Frontal cortex (tissue), 4 donors: ENCODE measurements at places on chromosomes 2 and 18. TPM values are rescaled to one million over a fixed set of nuclear protein-coding genes. Genes with fewer than 3 reads are reported as not detected.

OTOS gene
- 0.41 TPM for total RNA-seq

SLC38A11 gene
- 2.4 TPM for total RNA-seq

EVX2 gene
- not detected for total RNA-seq

INHBB gene
- 3.3 TPM for total RNA-seq

LAMA1 gene
- 12.2 TPM for total RNA-seq

OTX1 gene
- total RNA-seq: 0.82 TPM

CPO gene
- total RNA-seq: not detected

ZNF385B gene
- 7.7 TPM for total RNA-seq

GRCh38 chr2:118224895-118225311 is 136.6 kb downstream of the INSIG2 start:
- no peak for DNase-seq

DNA sequence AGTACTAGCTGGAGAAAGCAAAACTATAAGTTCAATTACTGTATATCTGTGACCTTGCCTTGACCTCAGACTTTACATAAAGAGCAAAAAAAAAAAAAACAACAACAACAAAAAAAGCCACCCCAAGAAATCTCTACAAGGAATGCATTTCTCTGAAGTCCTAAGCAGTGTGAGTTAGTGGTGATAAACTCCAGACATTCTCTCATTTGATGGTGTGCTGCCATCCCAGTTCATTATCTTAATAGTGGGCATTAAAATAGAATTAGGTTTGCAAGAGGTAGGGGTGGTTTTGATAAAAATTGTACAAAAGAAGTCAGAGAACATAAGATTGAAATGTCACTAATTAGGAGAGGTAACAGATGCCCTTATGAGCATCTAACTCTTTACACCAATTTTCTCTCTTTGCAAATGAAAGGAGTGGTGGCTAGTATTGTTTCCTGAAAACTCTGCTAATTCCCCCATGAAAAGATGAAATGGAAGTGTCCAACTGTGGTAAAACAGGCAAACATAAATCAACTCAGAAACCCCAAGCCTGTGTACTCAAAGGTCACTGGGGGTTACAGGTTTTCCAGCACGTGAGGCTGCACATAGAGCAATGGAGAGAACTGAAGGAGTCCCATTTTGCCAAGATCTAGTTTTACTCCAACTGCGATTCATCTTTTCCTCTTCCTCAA is 131.9 kb downstream of the MEIS1 start:
- no peak for DNase-seq

GRCh38 chr18:50273203-50274043 is 7.1 kb upstream of the CFAP53 start:
- DNase-seq: no peak

- DNase-seq: no peak
These were observed 392.2 kb downstream of the STK39 start for GRCh38 chr2:167855211-167855610.

- no peak for DNase-seq
These were observed 633.9 kb upstream of the PKDCC start for GRCh38 chr2:41413813-41414485.

- DNase-seq: no peak
These were observed 49.1 kb upstream of the CTAGE1 start for GRCh38 chr18:22466608-22467395.

DNA sequence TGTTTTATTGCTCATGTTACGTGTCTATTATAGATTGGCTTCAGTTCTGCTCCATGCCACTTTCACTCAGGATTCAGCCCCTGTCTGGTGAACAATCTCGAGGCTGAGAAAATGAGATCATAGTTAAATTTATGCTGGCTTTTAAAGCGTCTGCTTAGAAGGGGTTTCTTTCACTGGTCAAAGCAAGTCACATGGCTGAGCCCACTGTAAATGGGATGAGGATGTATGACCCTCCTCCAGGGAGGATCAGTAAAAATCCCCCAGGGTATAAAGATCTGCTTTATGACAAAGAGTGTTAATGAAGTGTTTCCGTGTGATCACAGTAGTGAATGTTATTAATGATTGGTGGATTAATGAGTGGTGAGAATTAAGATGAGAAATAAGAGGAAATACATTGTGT is 6.2 kb upstream of the PLCL1 start:
- no peak for DNase-seq

- no peak for DNase-seq
These were observed 341.4 kb downstream of the TNS1 start for GRCh38 chr2:217661378-217661777.

DNA sequence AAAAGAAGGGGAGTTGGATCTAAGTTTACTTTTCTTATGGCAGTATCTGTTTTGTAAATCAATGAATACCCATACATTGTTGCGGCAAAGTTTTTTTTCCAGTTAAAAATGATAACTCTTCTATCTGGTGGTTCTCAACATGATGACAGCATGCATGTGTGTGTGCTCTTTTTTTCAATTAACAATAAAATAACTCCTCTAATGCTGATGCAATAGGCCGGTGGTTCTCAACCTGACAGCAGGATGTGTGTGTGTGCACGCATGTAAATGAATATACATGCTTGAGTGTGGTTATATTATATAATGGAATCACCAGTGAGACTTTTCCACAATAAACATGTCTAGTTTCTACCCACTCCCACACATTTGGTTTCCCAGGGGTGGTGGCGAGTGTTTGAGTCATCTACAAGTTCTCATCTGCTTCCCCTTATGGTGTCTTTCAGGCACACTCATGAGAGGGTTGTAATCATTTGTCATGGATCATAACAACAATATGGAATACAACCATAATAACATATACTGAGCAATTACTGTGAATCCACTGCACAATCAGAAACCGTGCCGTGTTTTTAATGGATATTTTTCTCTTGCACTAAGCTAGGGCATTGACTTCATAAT is 31.2 kb downstream of the PARD3B start:
- no peak for DNase-seq

- no peak for DNase-seq
These were observed 604 bp upstream of the VIL1 start for GRCh38 chr2:218418321-218418716.

DNA sequence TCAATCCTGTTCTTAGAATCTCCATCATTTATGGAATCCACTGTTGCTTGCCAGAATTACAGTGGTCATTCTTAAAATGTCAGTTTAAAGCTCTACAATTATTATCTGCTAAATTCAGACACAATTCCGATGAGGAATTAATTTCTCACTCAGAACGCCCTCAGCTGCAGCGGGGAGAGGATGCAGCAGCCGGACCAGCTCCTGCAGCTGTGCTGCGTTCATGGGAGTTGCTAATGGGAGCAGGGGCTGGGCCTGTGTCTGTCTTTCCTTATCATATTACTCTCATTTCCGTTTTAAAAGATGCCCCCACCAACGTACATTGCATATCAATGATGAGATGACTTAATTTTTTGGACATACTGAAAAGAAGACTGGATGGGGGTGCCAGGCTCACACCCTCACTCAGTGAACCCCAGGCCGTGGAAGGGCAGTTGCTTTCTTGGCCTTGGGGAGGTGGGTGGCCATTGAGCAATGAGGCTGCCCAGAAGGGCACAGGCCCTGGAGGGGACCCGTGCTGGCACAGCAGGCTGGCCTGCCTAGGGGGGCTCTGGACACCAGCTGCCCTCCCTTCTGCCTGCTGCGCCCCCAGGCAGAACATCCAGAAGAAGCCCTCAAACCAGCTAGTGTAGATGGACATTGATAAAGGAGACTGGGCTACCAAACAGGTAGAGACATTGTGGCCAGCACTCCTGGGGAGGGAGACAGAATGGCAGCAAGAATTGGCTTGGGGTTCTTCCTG is 503.6 kb upstream of the MYT1L start:
- no peak for DNase-seq

DNA sequence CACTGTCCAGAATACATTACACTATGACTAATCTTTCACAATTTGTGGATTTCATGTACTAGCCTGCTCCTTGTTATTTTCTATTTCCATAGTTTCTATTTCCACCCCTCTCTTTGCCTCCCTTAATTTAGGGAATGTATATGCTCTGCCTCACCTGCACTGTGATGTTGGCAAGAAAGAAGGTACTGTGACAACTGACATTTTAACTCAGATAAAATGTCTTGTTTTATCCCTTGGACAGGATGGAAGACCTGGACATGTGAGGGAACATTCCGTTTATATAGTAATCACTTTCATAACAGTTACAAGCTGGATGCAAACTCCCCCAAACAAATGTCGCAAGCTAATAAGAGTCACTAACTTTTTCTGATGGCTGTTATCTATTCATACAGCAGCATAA is 21.5 kb upstream of the DSG3 start:
- DNase-seq: no peak

DNA sequence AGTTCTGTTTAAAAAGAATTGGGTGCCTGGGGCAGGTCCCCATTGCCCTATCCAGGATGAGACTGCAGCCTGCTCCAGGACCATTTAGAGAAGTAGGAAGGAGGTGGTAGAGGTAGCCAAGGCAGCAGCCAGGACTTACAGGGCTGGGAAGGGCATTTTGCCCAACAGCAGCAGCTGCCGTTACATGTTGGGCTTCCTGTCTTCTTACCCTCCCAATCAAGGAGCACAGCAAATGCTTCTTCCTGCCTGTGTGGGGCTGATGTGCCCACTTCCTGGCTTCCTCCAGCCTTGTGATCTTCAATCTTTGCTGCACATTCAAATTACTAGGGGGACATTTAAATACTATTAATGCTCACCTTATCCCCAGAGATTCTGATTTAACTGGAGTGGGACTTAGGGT is 112.0 kb downstream of the QPCT start:
- no peak for DNase-seq

DNA sequence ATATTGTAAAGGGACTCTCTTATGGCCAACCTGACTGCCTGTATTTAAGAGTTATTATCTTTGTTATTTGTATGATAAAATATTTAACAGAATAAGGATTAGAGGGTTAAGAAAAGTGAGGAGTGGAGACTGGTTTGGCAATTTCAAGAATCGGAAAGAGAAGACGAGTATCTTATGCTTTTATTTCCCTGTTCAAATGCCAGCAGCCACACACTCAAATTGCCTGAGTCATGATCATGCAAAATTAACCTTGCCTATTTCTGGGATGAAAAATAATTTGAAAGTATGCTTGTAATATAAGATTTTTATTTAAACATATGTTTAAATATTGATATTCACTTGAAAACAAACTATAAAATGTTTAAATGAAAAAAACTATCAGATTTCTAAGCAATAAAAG is 188.6 kb downstream of the CD226 start:
- no peak for DNase-seq

DNA sequence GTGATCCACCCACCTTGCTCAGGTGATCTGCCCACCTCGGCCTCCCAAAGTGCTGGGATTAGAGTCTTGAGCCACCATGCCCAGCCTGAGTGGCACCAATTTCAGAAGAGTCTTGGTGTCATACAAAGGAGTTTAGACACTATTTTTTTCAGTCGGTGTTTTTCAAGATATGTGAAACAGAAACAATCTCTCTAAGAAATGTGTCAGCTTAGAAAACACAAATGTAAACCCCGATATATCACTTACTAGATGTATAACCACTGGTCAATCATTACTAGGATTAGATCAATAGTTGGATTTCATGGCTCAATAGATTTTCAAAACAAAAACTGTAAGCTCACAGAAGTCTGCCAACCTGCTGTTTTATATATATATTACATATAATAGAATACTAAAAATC is 67.2 kb upstream of the FRZB start:
- no peak for DNase-seq

- no peak for DNase-seq
These were observed 148.6 kb downstream of the MAIP1 start for GRCh38 chr2:200104015-200104414.

GRCh38 chr2:228072669-228073068 is 108.8 kb downstream of the SPHKAP start:
- DNase-seq: no peak

- DNase-seq: no peak
These were observed 684.6 kb upstream of the ID2 start for GRCh38 chr2:7997279-7997678.

GRCh38 chr2:36415381-36416022 is 59.9 kb downstream of the CRIM1 start:
- DNase-seq: no peak

DNA sequence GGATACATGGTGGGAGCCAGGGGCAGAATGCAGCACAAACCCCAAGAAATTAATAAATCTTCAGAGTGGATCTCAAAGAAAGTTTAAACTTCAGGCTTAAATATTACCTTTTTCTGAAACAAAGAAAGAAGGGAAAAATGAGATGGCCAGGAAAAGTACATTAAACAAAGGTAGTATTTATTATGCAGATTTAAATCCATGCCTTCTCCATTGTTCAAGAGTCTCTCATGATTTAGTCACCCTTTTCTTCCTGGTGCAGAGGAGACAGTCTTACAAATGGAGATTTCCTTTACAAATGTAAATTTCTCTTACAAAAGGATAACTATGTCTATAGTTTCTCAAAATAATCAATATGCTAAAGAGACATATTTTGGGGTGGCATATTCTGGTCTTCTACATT is 33.4 kb upstream of the PPM1B start:
- DNase-seq: no peak

DNA sequence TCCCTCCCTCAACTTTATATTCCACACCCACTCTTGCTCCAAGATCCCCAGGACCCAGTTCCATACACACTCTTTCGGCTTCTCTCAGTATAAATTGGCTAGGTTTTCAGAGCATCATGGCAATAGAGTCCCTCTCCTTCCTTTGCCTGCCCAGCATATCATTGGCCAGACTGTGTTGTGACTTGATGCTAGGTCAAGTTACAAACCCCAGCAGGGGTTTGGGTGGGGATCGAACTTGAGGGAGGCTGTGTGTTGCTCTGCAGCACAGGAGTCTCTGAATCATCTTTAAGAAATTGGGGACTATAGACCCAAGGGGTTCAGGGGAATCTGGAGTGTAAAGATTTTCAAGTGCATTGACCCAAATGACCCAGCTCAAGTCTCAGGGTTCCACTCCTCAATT is 477.5 kb upstream of the MEIS1 start:
- no peak for DNase-seq

DNA sequence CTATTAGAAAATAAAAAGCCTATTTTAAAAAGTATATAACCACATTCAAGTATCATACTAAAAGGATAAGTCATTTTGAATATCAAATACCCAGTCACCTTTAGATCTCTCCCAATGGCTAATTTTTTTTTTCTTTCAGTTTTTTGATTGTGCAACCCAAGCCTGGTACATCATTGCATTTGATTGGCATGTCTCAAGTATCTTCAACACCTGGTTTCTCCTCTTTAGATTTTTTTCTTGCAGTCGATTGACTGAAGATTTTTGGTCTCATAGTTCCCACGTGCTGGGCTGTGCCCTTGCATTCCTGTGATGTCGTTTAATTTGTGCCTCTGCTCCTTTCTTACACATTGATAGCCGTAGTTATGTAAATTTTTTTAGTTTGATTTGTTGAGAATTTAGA is 40.7 kb downstream of the ATIC start:
- DNase-seq: no peak

DNA sequence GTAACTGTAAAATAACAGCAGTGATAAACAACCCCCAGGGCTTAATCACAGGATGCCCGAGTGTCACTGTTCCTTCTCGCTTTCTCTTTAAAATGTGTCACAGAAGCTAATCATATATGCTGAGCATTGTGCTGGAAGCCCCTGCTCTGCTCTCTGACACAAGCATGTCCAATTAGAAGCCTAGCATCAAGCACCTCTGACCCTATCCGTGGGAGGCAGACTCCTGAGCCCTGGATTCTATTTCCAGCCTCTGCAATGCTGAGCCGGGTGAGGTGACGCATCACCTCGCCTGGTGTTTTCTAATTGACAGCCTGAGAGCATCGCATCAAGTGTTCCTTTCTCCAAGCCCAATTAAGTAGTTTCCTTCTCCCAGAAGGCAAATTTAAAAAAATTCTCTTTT is 19.7 kb upstream of the SCG2 start:
- no peak for DNase-seq
